ENCODE measurements at places on chromosomes 3 and 15. TPM values are rescaled to one million over a fixed set of nuclear protein-coding genes. Genes with fewer than 3 reads are reported as not detected.

DNA sequence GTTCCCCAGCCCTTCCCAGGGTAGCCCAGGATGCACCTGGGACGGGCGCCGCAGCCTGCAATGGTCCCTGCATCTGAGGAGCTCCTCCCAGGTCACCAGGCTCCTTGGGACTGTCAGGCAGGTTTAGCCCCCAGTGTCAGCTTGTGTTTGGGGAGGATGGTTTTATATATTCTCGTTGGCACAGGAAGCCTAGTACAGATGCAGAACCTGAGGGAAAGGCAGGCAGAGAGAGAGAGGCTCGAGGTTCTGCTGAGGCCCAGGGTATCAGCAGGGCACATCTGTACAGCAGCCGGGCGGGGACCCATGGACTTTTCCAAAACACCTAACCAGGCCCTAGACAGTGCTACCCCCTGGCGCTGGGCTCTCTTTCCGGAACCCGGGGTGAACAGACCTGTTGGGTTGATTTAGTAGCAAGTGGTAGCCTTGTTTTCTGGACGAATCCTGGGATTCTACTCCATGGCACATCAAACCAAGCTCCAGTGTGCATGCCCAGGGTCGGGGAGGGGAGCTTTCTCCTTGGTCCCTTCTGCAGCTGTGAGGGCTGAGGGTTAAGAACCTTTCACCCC is 8.6 kb downstream of the PAK6 start:
- peaks cover 6% of the 10 kb centered on the region for H3K4me1 ChIP-seq
- DNase-seq = no peak
- H3K27ac ChIP-seq = no peak overlapping the region
- peaks cover 24% of the 10 kb centered on the region for H3K27me3 ChIP-seq

DNA sequence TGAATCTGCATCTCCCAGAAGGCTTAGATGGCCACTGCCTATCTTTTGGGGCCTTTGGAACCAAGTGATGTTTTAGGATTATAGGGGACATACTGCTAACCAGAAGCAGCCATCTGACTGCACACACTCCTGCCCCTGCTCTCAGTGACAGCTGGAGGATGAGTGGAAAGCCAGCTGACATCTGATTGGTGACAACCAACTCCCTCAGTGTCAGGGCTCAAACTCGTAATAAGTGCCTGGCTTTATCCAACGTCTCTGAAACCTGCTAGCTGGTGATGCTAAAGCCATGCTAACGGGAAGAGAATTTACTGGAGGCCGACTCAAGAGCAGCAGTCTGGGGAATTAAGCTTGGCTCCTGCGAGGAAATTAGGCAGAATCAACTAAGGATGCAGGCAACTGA is 35.1 kb downstream of the KY start:
- peaks cover 17% of the 10 kb centered on the region for H3K27me3 ChIP-seq
- no peaks in the 10 kb centered on the region for H3K36me3 ChIP-seq
- DNase-seq = no peak
- H3K27ac ChIP-seq = no peak overlapping the region
- no peaks in the 10 kb centered on the region for H3K4me1 ChIP-seq

- no peak for DNase-seq
- H3K27me3 ChIP-seq = no peaks in the 10 kb centered on the region
- no peak overlapping the region for H3K4me3 ChIP-seq
- no peak overlapping the region for H3K27ac ChIP-seq
- no peaks in the 10 kb centered on the region for H3K36me3 ChIP-seq
Measured at GRCh38 chr15:49379996-49380395, 43.0 kb upstream of the FGF7 start.

DNA sequence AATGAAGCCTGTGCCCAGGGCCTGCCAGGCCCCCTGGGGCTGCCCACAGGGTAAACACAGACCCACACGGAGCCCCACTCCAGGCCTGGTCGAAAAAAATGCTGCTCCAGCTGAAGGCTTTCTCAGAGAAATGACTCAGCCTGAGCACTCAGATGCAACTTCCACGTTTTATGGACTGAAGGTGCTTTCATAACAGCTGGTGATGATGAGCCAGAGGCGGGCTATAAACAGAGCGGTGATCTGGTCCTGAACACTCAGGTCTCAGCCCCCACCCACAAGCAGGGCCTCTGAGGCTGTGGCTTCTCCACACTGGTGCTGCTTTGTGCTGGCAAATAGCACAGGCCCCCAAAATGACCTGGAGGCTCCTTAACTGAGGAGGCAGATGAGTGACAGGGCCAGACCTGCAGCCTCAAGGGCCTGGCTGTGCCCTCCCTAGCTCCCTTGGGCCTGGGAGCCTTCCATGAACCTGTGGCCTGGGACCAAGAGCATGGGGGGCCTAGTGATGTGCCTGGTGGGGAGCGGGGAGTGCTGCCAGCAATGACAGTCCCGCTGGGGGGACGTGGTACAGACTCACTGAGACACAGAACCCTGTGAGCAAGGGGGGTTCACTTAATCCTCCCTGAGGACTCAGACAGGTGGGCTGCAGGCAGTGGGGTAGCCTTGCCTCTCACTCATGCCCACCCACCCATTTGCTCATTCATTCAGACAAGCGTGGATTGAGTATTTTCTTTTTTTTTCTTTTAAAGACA is 23.0 kb upstream of the FURIN start:
- no peaks in the 10 kb centered on the region for H3K4me1 ChIP-seq
- H3K27me3 ChIP-seq = no peaks in the 10 kb centered on the region
- no peak overlapping the region for H3K4me3 ChIP-seq
- H3K27ac ChIP-seq = no peak overlapping the region
- H3K36me3 ChIP-seq = no peaks in the 10 kb centered on the region
- peak; percentile 67 for DNase-seq

GRCh38 chr15:27468151-27468591 is 497.2 kb downstream of the GABRG3 start:
- DNase-seq = no peak
- H3K36me3 ChIP-seq = no peaks in the 10 kb centered on the region
- H3K4me1 ChIP-seq = no peaks in the 10 kb centered on the region
- H3K27ac ChIP-seq = no peak overlapping the region

DNA sequence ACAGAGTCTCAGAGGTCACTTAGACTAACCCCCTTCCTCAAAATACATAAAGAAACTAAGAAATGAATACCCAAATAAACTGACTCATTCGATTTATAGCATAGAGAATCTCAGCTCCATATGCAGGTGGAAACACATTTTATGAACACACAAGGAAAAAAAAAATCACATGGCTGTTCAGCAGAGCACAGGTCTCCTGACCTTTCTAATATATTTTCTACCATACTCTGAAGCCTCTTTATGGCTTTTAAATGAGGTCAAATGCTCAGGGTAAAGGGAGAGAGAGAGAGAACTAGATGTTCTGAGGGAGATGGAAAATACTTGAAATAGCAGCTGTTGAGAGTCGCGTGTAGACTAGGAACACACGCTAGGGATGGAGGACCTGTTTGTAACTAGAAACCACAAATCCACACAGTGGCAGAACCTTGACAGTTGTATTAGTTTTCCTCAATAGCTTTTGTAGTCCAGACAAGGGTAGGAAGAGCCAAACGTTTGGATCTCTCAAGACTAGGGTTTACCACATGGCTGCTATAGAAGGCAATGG is 165.3 kb downstream of the FMN1 start:
- no peak overlapping the region for H3K4me3 ChIP-seq
- DNase-seq = no peak
- no peak overlapping the region for H3K27ac ChIP-seq
- H3K36me3 ChIP-seq = no peaks in the 10 kb centered on the region
- H3K4me1 ChIP-seq = peaks cover 31% of the 10 kb centered on the region

- H3K36me3 ChIP-seq = no peaks in the 10 kb centered on the region
- no peak overlapping the region for H3K27ac ChIP-seq
- H3K4me3 ChIP-seq = no peak overlapping the region
Measured at GRCh38 chr3:126982126-126982470, 817 bp upstream of the PLXNA1 start.

DNA sequence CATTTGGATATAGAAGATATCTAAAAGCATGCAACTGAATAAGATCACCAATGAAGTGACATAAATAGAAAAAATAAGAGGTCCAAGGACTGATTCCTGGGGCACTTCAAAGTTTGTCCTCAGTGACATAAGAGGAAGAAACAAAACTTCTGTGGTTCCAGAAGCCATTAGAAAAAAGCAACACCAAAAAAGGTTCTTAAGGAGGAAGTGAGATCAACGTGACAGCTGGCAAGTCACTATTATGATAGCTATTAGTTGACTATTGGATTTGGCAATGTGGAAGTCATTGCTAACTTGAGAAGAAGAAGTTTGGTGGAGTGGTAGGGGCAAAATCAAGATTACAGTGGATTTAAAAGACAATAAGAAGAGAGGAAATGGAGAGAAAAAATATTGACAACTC is 1098.3 kb downstream of the NAALADL2 start:
- H3K27ac ChIP-seq = no peak overlapping the region
- no peaks in the 10 kb centered on the region for H3K36me3 ChIP-seq
- no peaks in the 10 kb centered on the region for H3K4me1 ChIP-seq
- no peaks in the 10 kb centered on the region for H3K27me3 ChIP-seq
- H3K4me3 ChIP-seq = no peak overlapping the region
- no peak for DNase-seq

DNA sequence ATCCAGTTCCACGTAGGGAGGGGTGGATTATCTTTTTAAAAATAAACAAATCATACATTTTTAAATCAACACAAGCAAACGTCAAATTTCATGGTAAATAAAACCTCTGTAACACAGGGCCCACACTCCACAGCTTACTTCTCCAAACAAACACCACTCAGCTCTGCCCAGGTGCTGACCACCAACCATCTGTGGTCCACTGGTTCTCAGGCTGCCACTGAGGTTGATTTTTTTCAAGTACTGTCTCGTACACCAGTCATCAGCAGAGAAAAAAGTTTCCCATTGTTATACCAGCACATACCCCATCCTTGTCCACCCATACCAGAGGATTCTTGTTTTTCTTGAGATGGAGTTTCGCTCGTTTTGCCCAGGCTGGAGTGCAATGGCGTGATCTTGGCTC is 32.4 kb downstream of the CHSY1 start:
- no peak for DNase-seq
- H3K36me3 ChIP-seq = no peaks in the 10 kb centered on the region
- H3K4me3 ChIP-seq = no peak overlapping the region
- peaks cover 16% of the 10 kb centered on the region for H3K4me1 ChIP-seq

The GOLGA8B gene
- total RNA-seq = 82.3 TPM

The NTRK3 gene
- total RNA-seq = 4.4 TPM

The REC114 gene
- total RNA-seq = 2.3 TPM

The SLC9C1 gene
- total RNA-seq = not detected

The BCL2A1 gene
- total RNA-seq = not detected
